Activated CD4-positive, alpha-beta T cell treated with anti-CD3 and anti-CD28 coated beads, Interleukin-2, amount 10 ng/mL, durations not matched to agents 24 days and 14 days (primary cell): ENCODE measurements at places on chromosomes 4 and X. TPM values are rescaled to one million over a fixed set of nuclear protein-coding genes. Genes with fewer than 3 reads are reported as not detected.

Gene HCCS
- total RNA-seq = 26.0 and 27.2 TPM in 2 replicates

GRCh38 chrX:66635360-66635759, 3.5 kb downstream of the EDA2R start:
- no peaks in the 10 kb centered on the region for H3K36me3 ChIP-seq
- no peak overlapping the region for H3K27ac ChIP-seq
- H3K4me3 ChIP-seq = no peak overlapping the region
- H3K4me1 ChIP-seq = peaks cover 9% of the 10 kb centered on the region
- DNase-seq = no peak
- no peaks in the 10 kb centered on the region for H3K27me3 ChIP-seq

Gene COQ2
- total RNA-seq = 20.5 and 20.7 TPM in 2 replicates

DNA sequence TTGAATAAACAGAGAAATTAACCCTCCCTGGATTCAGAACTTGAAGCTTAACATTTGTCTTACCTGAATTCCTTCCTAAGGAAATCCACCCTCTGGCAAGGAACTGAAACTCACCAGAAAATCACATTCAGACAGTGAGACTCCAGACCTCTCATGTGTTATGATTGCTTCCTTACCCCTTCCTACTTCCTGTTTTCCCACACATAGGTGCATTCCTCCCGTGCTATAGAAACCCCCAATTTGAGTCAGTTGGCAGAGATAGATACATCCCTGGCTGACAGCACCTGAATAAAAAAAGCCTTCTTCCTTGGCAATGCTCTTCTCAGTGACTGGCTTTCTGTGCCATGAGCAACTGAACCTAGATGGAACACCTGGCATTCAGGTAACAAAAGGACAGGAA, 157.0 kb upstream of the SMIM31 start:
- no peak overlapping the region for H3K27ac ChIP-seq
- no peaks in the 10 kb centered on the region for H3K4me1 ChIP-seq
- no peak overlapping the region for H3K4me3 ChIP-seq
- H3K36me3 ChIP-seq = no peaks in the 10 kb centered on the region
- DNase-seq = no peak

Gene STK26
- 66.0 and 72.5 TPM in 2 replicates for total RNA-seq

Gene PHKA1
- total RNA-seq = 9.2 and 9.9 TPM in 2 replicates

DNA sequence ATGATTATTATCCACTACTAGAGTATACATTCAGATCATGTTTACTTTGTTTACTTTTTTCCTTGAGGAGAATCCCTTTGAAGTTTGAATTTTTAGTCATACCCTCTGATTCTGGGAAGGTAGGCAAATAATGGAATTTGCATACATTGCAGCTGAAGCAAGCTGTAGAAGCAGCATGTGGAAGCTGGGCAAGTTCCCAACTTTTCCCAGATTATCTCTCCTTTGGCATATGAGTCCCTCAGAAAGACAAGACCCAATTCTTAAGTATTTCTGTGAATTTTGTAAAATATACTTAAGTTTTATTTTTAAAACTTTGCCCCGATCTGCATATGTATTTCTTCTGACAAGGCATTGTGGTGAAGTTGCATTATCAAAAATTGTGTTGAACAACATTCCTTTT, 94.9 kb downstream of the CNKSR2 start:
- no peak for DNase-seq
- H3K4me1 ChIP-seq = no peaks in the 10 kb centered on the region
- H3K36me3 ChIP-seq = no peaks in the 10 kb centered on the region
- H3K27me3 ChIP-seq = no peaks in the 10 kb centered on the region

Gene MAOB
- not detected in 2 replicates for total RNA-seq

DNA sequence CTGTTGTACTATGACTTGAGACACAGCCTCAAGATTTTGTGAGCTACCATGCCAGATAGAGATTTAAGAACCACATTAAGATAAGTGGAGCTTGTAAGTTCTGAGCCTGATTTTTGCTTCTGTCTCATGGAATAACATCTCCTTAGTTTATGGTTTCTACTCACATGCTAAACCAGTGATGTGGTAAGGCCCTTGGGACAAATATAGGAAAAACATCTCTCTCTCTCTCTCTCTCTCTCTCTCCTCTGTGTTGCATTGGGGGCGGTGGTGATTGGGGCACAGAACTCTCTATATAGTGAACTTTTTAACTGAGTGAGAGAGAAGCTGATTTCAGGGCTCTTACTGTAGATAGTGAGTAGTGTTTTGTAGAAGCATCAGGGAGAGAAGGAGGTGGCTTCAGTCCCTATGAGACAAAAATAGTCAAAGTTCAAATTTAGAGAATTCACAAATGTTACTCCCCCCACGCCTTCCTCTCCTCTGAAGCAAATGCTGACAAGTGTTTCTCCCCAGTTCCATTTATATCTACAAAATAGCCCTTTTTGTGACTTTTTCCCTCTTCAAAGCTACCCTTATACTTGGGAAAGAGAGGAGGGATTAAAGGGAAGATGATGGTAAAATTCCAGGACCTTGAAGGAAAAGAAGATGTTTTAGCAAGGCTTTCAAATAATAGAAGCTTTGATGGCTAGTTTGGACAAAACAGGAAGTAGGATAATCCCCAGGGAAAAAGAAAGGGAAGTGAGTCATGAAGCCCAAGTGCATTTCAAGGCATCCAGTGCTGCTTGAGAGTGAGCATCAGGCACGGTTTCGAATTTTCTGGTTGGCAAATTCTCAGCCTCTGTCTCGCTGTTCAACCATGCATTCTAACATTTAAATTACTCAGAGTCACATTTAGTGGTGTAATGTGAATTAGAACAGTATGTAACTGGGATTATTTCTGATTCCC, 134.3 kb upstream of the AP1S2 start:
- H3K36me3 ChIP-seq = no peaks in the 10 kb centered on the region
- DNase-seq = no peak
- H3K4me1 ChIP-seq = peaks cover 4% of the 10 kb centered on the region
- H3K27ac ChIP-seq = no peak overlapping the region
- no peaks in the 10 kb centered on the region for H3K27me3 ChIP-seq
- H3K4me3 ChIP-seq = no peak overlapping the region

DNA sequence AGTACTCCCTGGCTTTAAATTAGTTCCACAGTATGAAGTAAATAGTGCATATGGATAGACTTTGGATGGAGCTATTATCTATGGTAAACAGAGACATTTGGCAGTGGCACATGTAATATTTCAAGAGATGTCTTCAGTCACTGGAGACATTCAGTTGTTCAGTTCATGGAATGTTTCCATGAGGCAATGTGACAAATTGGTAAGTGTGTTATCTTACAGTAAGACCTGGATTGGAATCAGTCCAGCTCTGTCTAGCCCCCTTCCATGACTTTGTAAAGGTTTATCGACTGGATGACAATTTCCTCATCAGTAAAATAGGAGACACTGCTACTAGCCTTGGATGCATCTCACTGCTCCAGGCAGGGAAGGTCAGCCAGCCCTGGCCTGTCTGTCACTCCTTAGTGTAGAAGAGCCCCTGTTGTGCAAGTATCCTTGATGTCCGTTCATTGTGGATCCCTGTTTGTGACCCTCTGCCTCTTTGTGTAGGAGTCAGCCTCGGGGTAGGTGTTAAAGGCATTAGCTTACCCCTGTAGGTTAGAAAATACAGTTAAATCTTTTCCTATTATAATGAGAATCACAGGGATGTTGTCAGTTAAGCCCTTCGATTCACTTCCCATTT, 335.9 kb downstream of the ANK2 start:
- peaks cover 10% of the 10 kb centered on the region for H3K27me3 ChIP-seq
- H3K27ac ChIP-seq = no peak overlapping the region
- no peak for DNase-seq
- peaks cover 9% of the 10 kb centered on the region for H3K4me1 ChIP-seq

- peaks cover 76% of the 10 kb centered on the region for H3K27me3 ChIP-seq
- H3K27ac ChIP-seq = no peak overlapping the region
- no peaks in the 10 kb centered on the region for H3K36me3 ChIP-seq
Observed at GRCh38 chr4:168631241-168632162, 134.7 kb downstream of the PALLD start.

DNA sequence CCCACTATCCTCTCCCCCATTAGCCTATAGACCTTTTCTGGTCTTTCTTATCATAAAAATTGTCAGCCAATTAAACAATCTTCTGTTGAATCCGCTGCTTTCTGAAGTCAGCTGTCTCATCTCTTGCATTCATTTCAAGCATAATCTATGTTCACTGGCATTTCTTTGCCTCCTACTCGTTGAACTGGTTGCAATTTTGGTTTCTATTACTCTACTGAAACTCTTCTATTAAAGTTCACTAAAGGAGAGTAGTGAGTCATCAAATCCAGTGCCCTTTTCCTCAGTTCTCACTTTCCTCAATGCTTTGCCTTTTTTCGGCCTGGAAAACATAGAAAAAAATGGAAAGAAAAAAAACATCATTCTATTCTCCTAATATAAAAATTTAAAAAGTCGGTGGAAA, 23.9 kb upstream of the CXCL13 start:
- no peaks in the 10 kb centered on the region for H3K27me3 ChIP-seq
- H3K4me1 ChIP-seq = peaks cover 44% of the 10 kb centered on the region
- no peak for DNase-seq
- H3K4me3 ChIP-seq = peak overlapping the region; percentile 66
- peak overlapping the region; percentile 88 for H3K27ac ChIP-seq

Gene CRMP1
- not detected in 2 replicates for total RNA-seq
